ENCODE measurements at places on chromosomes 2 and 18. TPM values are rescaled to one million over a fixed set of nuclear protein-coding genes. Genes with fewer than 3 reads are reported as not detected.

GRCh38 chr2:28367667-28368356, 24.8 kb upstream of the FOSL2 start:
- no peak for DNase-seq

DNA sequence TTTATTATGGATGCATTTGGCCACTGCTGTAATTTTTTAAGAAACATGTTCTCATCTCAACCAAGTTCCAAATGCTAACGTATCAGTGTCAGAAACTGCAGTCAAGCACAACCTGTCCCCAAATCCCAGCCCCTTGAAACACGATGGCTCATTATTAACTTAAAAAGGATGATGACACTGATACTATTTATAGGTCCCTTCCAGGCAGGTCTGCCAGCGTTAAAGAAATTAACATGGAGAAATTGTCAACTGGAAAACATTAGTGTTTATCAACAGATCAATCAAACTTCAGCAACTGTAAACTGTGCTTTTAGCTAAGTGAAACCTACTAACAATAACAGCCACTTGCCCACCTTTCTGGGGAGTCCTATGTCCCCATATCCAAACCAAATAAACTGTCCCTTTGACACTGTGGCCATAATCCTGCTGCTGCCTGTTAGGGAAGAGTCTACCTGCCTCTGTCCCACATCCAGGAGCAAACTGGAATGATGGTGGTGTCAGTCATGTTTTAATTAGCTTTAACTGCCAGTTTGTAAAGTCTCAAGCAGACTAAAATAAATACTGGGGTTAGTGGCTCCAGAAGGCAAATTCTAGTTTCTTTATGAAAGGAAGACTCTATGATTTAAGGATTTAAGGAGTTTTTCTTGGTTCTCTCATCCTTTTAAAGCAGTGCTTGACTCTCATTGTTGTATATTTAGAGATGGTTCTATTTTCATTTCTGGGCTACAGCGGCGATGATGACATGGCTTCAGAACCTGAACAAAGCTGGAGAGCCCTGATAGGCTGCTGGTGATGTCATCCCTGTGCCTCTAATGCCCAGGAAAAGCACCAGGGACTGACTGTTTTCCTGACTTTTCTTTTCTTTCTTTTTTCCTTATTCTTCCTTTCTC, 583.6 kb upstream of the PIK3C3 start:
- no peak for DNase-seq

DNA sequence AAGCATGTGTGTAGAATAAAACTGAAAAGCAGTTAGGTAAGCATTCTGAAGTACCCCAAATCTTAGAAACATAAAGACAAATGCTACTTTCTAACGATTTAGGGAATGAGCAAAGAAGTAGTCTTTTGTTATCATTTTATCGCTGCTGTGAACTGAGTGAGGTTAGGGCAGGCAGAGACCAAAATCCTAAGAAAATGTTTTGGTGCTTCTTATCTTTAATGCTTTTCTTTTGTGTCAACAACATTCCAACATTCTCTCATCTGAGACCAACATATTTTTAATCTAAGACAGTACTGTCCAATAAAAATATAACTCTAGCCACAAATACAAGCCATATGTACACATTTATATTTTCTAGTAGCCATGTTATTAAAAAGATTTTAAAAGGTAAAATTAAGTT, 789.4 kb upstream of the PIK3C3 start:
- no peak for DNase-seq

DNA sequence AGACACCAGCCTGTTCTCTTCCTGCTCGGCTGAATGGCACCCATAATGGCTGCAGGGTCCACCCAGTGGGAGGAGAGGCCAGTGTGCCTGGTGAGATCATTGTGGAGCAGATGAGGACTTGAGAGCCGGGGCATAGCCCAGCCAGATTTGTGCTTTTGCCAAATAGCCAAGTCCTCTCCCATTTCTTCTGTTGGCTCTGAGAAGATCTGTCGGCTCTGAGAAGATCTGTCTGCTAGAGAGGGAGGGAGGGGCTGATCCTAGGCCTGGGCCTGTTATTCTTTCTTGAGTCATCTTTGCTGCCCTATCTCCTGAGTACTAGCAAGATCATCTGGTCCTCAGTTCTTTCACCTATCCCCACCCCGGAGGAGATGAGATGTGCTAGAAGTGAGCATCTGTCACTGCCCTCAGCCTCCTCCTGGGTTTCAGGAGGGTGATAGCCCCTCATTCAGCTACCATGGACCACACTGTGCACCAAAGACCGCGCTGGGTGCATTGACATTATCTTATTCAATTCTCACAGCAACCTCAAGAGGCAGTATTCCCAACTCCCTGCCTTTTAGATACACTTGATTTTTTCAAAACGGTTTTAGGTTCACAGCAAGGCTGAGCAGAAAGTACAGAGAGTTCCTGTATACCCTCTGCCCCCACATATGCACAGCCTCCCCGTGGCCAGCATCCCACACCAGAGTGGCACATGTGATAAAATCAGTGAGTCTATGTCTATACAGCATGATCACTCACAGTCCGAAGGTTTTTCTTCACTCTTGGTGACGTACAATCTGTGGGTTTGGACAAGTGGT, 98.6 kb downstream of the CAPN13 start:
- no peak for DNase-seq

DNA sequence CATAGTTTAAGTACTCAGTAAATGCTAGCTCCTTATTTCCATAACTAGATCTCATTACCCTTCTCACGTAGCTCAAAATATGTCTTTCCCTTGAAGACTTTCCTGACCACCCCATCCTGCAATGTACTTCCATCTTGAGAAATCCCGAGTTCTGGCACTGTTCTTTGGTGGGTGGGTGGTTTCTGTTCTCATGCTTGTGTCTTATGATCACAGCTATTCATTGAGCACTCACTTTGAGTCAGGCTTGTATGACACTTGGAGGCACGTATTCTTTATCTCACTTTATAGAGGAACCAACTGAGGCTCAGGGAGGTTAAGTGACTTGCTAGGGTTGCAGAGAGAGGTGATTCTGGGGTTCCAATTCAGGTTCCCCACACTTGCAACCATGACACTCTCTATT, 9.0 kb upstream of the CLIP4 start:
- DNase-seq, result no peak

VWC2L gene
- not detected for total RNA-seq

ANKAR gene
- 3.5 TPM for total RNA-seq

COL4A4 gene
- total RNA-seq, result 2.1 TPM
